ENCODE measurements at places on chromosomes 6 and 20.

DNA sequence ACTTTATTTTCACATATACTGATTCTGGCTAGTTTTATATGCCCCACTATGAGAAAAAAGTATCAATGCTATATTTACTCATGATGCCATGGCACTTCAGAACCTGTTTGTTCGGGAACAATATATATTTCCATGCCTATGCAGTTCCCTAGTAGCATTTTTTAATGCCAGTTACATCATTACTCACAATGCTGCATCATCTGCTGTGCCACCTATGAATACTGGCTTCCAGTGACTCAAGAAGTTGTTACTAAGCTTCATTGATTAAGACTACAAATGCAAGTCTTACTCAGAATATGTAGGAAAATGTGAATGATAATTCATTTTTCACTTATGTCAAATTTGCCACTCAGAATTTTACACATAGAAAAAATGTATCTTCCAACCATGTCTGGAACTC, 97.9 kb downstream of the MAFB start:
- DNase-seq, result no peak

- DNase-seq, result no peak
Observed at GRCh38 chr20:61757678-61758563, 307.8 kb downstream of the TAF4 start.

DNA sequence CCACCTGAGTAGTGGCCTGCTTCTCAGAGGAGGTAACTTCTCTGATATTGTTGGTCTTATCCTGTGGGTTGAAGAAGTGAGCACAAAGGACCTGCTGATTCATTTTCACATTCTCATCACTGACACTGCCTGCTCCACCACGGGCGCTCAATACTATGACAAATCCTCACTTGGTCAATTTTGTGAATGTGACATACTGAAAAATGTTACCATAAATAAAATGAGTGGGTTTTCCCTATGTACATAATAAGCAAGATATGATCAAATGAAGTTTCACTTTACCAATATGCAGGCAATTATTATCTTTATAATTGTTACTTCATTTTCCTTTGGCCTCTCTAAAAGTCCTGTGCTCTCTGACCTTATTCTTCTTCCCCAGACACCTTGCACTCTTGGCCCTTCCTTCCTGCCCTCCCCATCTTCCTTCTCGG, 71.5 kb upstream of the RIPOR2 start:
- no peak for DNase-seq

GRCh38 chr6:80872199-80872950, 765.9 kb downstream of the BCKDHB start:
- DNase-seq, result no peak

GRCh38 chr6:12595161-12595811, 121.3 kb upstream of the PHACTR1 start:
- DNase-seq, result no peak

DNA sequence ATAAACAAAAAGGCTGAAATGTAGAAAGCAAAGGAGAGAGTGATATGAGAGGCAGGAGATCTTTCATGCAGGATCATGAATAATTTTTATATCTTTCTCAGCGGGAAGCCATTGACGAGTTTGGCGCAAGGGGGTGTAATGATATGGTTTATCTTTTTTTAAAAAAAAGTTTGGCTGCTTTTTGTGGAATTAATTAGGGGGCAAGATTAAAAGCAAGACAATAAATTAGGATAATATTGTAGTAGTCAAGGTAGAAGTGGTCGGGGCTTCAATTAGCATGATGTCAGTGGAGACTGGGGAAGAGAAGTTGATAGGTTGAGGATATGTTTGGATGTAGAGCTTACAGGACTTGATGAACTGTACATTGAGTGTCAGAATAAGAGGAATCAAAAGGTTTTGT, 4.0 kb downstream of the SENP6 start:
- no peak for DNase-seq

- no peak for DNase-seq
Observed at GRCh38 chr6:92231171-92231701, 1188.1 kb downstream of the EPHA7 start.
